ENCODE measurements at places on chromosomes 2 and 18. TPM values are rescaled to one million over a fixed set of nuclear protein-coding genes. Genes with fewer than 3 reads are reported as not detected.

- no peaks in the 10 kb centered on the region for H3K4me1 ChIP-seq
- H3K27me3 ChIP-seq: no peaks in the 10 kb centered on the region
- H3K36me3 ChIP-seq: no peaks in the 10 kb centered on the region
- H3K27ac ChIP-seq: no peak overlapping the region
- DNase-seq: no peak
Measured at GRCh38 chr2:175461839-175462238, 280.3 kb upstream of the ATP5MC3 start.

DNA sequence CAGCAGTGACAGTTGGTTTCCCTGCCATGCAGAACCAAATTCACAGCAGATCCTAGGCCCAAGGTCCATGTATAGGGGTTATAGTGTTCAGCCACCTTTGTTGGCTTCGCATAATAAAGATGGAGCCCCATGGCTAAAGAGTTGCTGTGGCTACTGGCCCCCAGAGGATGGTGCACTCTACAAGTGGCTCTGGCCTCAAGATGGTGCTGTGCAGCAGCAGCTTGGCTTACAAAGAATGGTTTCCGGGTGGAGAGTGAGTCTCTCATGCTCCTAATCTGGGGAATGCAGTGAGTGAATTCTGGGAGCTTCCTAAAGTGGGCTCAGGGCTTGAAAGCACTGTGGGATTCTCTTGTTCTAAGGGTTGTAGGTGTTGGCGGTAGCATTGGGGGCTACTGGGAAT lies 1199.7 kb downstream of the CNTNAP5 start:
- no peaks in the 10 kb centered on the region for H3K4me1 ChIP-seq
- H3K27me3 ChIP-seq: no peaks in the 10 kb centered on the region
- H3K4me3 ChIP-seq: no peak overlapping the region

DNA sequence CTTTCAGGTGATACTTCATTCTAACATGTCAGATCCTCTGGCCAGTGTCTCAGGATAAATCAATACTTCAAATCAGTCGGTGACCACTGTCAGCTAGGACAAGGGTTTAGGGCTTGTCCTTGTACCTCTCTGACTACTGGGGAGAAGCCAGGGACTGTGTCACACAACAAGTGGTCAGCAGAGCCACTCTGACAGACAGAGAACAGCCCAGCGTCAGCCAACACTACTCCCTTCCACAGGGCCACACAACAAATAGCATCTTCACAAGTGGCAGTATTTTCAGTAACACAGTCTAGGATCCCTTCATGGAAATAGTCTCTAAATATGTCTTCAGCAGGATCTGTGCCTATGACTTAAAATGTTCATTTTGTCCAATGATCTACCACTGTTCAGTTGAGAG lies 14.2 kb downstream of the FLACC1 start:
- H3K4me3 ChIP-seq: no peak overlapping the region
- H3K4me1 ChIP-seq: peaks cover 15% of the 10 kb centered on the region
- H3K27ac ChIP-seq: no peak overlapping the region
- no peak for DNase-seq
- H3K27me3 ChIP-seq: no peaks in the 10 kb centered on the region
- H3K36me3 ChIP-seq: peaks cover 50% of the 10 kb centered on the region

THSD7B gene
- total RNA-seq: not detected

CHRND gene
- total RNA-seq: not detected

DNA sequence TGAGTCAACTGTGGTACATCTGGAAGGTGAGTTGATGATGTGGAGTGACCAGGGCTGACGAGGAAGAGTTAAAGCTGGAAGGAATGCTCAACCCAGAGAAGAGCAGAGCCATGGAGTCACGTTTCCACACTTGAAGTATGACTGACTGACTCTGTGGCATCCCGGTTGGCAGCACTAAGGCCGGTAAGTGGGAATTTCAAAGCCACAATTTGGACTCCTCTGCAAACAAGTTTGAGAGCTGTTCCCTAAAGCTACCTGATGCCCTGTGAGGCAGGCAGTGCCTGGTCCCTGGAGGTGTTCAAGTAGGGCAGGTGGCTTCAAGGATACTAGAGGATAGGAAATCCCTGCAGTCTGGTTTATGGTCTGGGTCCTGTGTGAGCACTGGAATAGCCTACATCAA lies 69.3 kb upstream of the ITGB6 start:
- H3K36me3 ChIP-seq: peaks cover 21% of the 10 kb centered on the region
- H3K27me3 ChIP-seq: peaks cover 7% of the 10 kb centered on the region
- peaks cover 37% of the 10 kb centered on the region for H3K4me1 ChIP-seq
- DNase-seq: no peak
- peak overlapping the region; percentile 69 for H3K4me3 ChIP-seq
- no peak overlapping the region for H3K27ac ChIP-seq

SPC25 gene
- total RNA-seq: 42.1 TPM

DNA sequence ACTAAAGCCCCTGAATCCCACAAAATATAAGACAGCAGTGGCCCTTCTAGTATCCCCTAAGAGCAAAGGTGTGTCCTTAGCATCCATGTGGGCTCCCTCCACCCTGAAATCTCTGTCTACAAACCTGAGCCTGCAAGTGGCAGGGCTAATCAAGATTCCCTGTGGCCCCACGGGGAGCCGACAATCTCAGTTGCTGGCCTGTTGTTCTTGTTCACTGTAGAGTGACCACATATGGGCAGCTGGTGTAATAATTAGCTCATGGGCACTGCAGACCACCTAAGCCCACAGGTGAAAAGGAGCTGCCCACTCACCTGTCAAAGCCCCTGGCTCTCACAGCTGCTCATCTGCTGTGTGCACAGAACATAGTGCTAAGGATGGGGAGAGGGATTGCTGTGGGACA lies 102.3 kb downstream of the MRO start:
- no peak overlapping the region for H3K4me3 ChIP-seq
- no peaks in the 10 kb centered on the region for H3K36me3 ChIP-seq
- peaks cover 6% of the 10 kb centered on the region for H3K27me3 ChIP-seq
- H3K27ac ChIP-seq: no peak overlapping the region
- no peak for DNase-seq

- H3K4me1 ChIP-seq: no peaks in the 10 kb centered on the region
- no peaks in the 10 kb centered on the region for H3K27me3 ChIP-seq
- no peaks in the 10 kb centered on the region for H3K36me3 ChIP-seq
- no peak for DNase-seq
- H3K4me3 ChIP-seq: no peak overlapping the region
Measured at GRCh38 chr2:19205983-19206533, 152.4 kb downstream of the OSR1 start.

DNA sequence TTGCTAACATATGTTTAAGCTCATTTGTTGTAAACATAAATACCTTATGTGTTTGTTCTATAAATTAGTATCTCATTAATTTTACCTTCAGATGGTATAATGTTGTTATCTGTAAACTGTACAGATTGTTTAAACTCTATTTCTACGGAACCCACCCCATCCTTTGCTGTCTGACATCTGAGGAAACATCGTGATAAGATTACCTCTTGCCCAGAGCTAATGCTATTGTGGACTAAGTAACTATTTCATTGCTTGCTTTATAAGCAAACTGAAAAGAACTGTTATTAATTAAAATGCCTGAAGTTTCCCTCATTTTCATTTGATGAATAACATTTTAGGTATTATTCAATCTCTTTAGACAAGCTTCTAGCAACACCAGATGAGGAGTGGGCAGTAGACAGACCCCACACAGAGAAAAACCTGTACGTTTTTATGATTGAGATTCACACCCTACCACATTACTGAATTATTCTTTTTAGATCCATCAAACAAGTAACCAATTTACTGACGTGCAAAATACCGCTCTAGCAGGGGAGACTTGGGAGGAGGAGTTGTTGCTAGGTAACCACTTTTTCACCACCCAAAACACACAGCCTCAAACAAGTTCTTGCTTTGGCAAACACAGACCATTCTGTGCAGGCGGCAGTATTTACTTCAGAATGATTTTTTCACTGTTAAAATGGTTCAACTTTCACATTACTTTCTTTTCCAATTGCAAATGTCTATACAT lies 1.9 kb upstream of the SYT4 start:
- H3K36me3 ChIP-seq: no peaks in the 10 kb centered on the region
- H3K27me3 ChIP-seq: peaks cover 13% of the 10 kb centered on the region
- H3K4me1 ChIP-seq: no peaks in the 10 kb centered on the region
- no peak overlapping the region for H3K27ac ChIP-seq
- no peak for DNase-seq
- no peak overlapping the region for H3K4me3 ChIP-seq

NEMP2 gene
- 12.9 TPM for total RNA-seq

DYNAP gene
- not detected for total RNA-seq

DNA sequence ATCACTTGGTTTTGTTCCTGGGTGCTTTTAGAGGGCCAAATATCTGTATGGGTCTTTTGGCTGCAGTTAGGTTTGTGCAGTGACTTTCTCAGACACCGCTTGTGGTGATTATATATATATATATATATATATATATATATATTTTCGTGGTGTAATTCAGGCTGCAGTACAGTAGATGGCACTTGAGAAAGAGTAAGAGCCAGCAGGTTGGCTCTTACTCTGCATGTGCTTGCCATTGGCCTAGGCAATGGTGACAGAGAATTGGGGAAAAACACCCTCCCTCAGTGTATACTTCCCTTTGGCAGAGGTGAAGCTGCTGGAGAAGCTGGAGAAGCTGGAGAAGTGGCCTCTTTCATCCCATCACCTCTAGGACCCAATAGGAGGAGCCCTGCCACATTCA lies 22.2 kb upstream of the MYL1 start:
- H3K27me3 ChIP-seq: no peaks in the 10 kb centered on the region
- no peak overlapping the region for H3K4me3 ChIP-seq
- H3K27ac ChIP-seq: no peak overlapping the region
- no peaks in the 10 kb centered on the region for H3K4me1 ChIP-seq
- H3K36me3 ChIP-seq: no peaks in the 10 kb centered on the region

- H3K36me3 ChIP-seq: peaks cover 20% of the 10 kb centered on the region
- DNase-seq: no peak
- peaks cover 8% of the 10 kb centered on the region for H3K4me1 ChIP-seq
- H3K27me3 ChIP-seq: no peaks in the 10 kb centered on the region
- no peak overlapping the region for H3K27ac ChIP-seq
- no peak overlapping the region for H3K4me3 ChIP-seq
Measured at GRCh38 chr2:152155209-152155608, 20.4 kb downstream of the STAM2 start.

GRCh38 chr2:176637486-176638166 lies 368.4 kb downstream of the MTX2 start:
- no peak overlapping the region for H3K27ac ChIP-seq
- H3K4me3 ChIP-seq: peak overlapping the region; percentile 60
- peaks cover 69% of the 10 kb centered on the region for H3K27me3 ChIP-seq
- H3K36me3 ChIP-seq: no peaks in the 10 kb centered on the region
- peaks cover 11% of the 10 kb centered on the region for H3K4me1 ChIP-seq

- H3K27me3 ChIP-seq: peaks cover 36% of the 10 kb centered on the region
- no peaks in the 10 kb centered on the region for H3K36me3 ChIP-seq
- peaks cover 19% of the 10 kb centered on the region for H3K4me1 ChIP-seq
- H3K4me3 ChIP-seq: no peak overlapping the region
- H3K27ac ChIP-seq: no peak overlapping the region
Measured at GRCh38 chr18:54812885-54813284, 15.4 kb upstream of the RAB27B start.

GRCh38 chr2:122516775-122517174 lies 761.3 kb downstream of the TSN start:
- no peaks in the 10 kb centered on the region for H3K36me3 ChIP-seq
- no peaks in the 10 kb centered on the region for H3K4me1 ChIP-seq
- no peak overlapping the region for H3K27ac ChIP-seq
- no peak for DNase-seq
- H3K4me3 ChIP-seq: no peak overlapping the region
- no peaks in the 10 kb centered on the region for H3K27me3 ChIP-seq

G6PC2 gene
- not detected for total RNA-seq

- H3K27ac ChIP-seq: no peak overlapping the region
- H3K36me3 ChIP-seq: no peaks in the 10 kb centered on the region
- H3K27me3 ChIP-seq: no peaks in the 10 kb centered on the region
Measured at GRCh38 chr18:60624207-60624606, 251.6 kb upstream of the MC4R start.

GRCh38 chr2:126029316-126029715 lies 626.6 kb upstream of the GYPC start:
- no peak overlapping the region for H3K4me3 ChIP-seq
- H3K27ac ChIP-seq: no peak overlapping the region
- no peaks in the 10 kb centered on the region for H3K4me1 ChIP-seq
- no peaks in the 10 kb centered on the region for H3K36me3 ChIP-seq

DNA sequence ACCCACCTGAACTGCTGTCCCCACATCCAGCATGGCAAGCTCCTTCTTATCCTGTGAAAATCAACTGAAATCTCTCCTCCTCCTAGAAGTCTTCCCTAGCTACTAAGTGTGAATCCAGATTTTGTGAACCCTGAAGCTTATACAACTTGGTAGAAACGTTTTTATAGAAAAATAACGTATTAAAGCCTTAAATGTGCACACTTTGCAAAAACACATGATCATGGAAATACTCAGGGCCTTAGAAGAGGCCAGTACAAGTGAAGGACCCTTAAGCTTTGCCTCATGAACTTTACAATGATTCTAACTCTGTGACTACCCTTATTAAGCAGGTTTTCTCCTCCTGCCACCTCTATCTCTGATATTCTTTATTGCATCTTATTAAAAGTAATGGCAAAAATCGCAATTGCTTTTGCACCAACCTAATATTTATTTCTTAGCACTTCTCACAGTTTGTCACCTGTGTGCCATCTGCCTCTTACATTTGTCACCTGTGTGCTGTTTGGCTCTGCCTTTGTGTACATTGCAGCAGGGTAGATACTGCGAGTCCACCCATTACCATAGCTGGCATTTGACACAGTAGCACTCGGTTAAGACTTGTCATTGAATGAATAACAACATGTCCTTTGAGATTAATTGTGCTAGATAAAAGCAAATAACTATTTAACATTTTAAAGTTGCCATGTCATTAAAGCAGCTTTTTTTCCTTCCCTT lies 42.2 kb downstream of the FRZB start:
- no peak overlapping the region for H3K27ac ChIP-seq

- H3K36me3 ChIP-seq: peaks cover 6% of the 10 kb centered on the region
- DNase-seq: no peak
- no peaks in the 10 kb centered on the region for H3K27me3 ChIP-seq
- H3K4me1 ChIP-seq: peaks cover 52% of the 10 kb centered on the region
Measured at GRCh38 chr18:814300-815084, 2.5 kb upstream of the YES1 start.

- H3K36me3 ChIP-seq: peaks cover 32% of the 10 kb centered on the region
- H3K4me1 ChIP-seq: peaks cover 65% of the 10 kb centered on the region
- peak overlapping the region; percentile 97 for H3K27ac ChIP-seq
- DNase-seq: peak; percentile 79
- H3K27me3 ChIP-seq: no peaks in the 10 kb centered on the region
Measured at GRCh38 chr18:49819823-49820671, 6.7 kb upstream of the ACAA2 start.

DNA sequence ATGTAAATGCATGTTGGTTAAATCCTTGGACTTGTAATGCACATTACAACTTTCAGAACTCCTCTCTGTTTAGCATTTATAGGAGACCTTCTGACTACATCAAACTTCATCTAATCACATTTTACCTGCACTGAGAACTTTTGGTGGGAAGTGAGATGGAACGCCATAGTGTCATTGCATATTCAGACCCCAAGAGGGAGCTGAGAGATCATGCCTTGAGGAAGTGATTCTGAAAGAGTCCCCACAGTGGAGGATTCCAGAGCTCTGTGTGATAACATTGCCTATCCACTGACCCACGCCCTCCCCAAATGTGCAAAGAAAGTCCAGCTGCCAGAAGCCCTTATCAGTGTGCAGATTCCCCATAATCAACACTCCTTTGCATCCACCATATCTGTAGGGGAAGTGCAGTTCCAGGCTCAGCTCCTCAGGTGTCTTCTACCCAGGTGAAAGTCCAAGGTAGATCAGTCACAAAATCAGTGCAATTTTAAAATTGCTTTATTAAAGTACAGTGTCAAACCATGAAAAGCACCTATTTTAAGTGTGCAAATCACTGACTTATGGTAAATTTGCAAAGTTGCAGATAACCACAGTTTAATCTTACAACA lies 212.4 kb downstream of the RPIA start:
- DNase-seq: no peak
- no peaks in the 10 kb centered on the region for H3K36me3 ChIP-seq
- no peaks in the 10 kb centered on the region for H3K4me1 ChIP-seq

All from activated CD8-positive, alpha-beta memory T cell treated with anti-CD3 and anti-CD28 coated beads, Interleukin-2, amount 10 ng/mL, durations not matched to agents 7 days and 5 days (primary cell).